ENCODE measurements at places on chromosomes 4 and X.

- no peak for DNase-seq
Measured at GRCh38 chr4:102823897-102824296, 3.5 kb downstream of the UBE2D3 start.

DNA sequence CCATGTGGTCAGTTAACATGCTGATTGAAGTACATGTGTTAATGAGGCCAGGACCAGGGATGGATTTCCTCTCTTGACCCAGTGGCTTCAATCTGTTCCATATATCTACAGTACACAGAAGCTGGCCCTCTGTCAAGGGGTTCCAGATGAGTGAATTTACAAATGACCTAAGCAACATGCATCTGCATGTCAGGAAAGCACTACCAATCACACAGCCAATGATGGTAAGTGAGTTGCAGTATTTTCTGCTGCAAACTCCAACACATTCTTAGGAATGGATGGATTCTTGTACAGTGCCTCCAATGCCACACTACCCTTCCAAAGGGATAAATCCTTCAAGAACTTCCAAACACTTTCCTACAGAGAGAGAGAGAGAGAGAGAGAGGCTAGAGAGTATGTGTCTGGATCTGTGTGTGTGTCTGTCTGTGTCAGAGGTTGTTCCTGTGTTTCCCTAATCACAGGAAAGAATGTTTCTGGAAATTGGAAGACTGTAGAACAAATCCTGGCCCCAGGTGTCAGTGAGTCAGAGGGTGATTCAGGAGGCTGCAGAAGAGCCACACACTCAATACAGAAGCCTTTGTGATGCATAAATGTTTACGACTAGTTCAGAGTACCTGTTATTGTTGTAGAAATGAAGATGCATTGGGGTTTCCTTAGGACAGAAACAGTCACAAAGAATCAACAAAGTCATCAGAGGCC lies 107.5 kb downstream of the GUCY2F start:
- DNase-seq, result no peak

GRCh38 chrX:3748052-3748559 lies 34.7 kb upstream of the PRKX start:
- no peak for DNase-seq

- DNase-seq, result peak; percentile 49
Measured at GRCh38 chr4:169416997-169417396, 146.2 kb upstream of the SH3RF1 start.

DNA sequence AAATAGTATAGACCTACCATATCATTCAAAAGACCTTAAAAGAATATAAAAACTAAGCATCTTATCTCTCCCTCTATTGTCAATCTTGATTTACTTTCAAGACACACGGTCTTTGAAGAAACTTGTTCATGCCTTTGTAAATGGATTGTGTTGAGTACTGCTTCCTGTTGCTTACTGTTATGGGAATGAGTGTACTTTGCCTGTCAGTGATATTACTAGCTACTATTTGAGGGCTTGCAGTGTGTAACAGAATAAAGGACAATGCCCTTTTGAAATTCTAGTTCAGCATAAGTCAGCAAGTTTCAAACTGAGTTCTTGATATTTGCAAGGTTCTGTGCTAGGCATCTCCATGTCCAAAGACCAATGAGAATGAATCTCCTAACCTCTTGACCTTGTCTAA lies 36.0 kb downstream of the CDKL5 start:
- DNase-seq, result no peak

GRCh38 chr4:40333921-40334352 lies 1.2 kb upstream of the CHRNA9 start:
- DNase-seq, result peak; percentile 53

DNA sequence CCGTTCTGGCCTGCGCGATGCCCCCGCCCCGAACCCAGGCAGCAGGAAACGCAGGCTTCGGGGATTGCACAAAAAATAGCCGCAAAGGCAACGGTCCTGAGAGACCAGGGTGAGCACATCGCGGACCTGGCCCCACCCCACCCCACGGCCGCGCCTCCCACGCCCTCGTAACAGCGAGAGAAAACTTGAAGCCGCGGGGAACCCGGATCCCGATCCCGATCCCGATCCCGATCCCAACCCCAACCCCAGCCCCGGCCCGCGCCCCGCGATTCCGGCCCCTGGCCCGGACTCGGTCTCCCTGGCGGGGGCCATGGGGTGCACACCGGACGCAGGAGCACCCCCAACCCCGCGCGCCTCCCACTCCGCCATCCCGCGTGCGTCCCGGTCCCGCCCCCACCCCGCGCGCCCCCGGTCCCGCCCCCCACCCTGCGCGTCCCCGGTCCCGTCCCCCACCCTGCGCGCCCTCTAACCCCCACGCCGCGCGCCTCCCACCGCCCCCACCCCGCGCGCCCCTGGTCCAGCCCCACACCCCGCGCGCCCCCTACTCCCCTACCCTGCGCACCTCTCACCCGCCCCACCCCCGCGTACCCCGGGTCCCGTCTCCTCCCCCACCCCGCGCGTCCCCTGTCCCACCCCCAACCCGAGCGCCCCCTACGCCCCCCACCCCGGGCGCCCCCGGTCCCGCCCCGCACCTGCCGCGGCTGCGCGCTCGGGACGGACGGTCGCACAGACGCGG lies 29.0 kb downstream of the NOP14 start:
- no peak for DNase-seq

GRCh38 chr4:9602389-9602914 lies 158.2 kb downstream of the DEFB131A start:
- DNase-seq, result no peak

DNA sequence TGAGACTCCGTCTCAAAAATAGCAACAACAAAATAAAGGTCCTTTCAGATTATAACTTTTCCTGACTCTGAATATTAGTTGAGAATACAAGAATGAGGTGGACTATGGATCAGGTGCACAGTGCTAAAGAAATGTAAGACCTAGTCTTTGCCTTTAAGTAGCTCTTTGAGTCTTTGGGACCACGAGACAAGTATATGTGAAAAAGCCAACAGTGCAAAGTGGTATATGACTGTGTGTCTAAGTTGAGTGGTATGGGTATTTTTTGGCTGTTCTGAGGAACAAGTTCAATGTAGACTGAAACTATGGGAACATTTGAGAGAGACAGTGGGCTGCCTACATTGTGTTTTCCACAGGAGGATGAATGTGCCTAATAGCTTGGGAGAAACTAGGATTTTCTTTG lies 2.8 kb downstream of the GAB1 start:
- no peak for DNase-seq

- no peak for DNase-seq
Measured at GRCh38 chr4:123997776-123998449, 601.3 kb downstream of the SPRY1 start.

Measured in NCI-H1092 treated with DMSO at 0.1 percent for 48 hours (cell line).